ENCODE measurements at places on chromosomes 5 and 9.

GRCh38 chr5:165502893-165503691, 1997.7 kb downstream of the MAT2B start:
- no peak for DNase-seq

DNA sequence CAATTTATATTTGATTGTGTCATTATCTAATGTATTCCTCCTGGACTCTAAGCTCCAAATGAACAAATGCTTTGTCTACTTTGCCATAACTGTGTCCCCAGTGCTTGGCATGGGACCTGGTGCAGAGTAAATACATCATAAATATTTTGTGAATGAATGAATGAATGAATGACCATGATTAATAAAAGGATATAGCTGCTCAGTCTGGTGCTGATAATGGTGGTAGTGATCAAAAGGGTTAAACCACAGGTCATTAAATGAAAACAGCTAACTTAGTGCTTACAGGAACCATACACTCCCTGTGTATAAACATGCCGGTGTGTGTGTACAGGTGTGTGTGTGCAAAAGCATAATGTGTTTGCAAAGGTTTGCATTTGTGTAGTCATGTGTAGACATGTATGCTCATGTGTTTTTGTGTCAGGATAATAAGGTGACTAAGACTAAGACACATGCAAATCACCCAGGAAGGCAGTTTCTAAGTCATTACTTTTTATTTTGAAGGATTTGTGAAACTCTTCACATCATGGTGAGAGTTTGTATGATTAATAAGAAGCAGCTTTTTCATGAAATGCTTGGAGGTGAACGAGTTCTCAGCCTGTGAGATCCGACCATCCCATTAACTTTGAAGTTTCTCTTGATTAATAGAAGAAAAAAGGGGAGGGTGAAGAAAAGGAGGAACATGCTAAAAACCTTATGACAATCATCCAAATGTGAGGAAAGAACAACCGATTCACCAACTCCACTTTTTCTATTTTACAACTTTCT, 24.6 kb downstream of the SPARC start:
- no peak for DNase-seq

DNA sequence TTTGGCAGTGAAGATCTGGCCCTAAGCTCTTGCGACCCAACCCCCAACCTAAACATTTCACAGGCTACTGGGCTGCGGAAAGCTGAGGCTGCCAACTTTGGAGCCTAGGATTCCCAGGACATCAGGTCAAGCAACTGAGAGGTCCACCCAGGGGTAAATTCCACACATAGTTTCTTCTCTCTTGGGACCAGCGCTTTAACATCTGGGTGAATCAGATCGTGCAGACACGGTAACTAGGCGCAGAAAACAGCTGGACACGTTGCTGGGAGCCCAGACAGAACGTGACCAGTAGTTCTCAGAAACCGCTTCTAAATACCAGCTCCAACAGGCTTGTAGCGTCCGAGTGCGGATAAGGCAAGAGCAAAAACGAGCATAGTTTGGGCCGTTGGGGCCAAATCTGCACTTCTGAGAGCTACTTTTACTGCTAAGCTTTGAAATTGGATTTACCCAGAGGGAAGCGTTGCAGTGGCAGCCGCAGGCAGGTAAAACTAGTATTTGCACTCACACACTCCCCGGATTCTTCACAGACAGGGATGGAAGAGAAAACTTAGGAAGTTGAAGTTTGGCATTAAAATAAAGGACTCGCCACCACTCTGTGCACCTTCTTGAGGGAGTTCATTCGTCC, 11.8 kb downstream of the ITGA1 start:
- no peak for DNase-seq

GRCh38 chr5:139765409-139766217, 30.0 kb upstream of the PSD2 start:
- DNase-seq, result peak; percentile 72

- DNase-seq, result no peak
Observed at GRCh38 chr5:118875131-118875530, 113.2 kb downstream of the DTWD2 start.

GRCh38 chr9:23120630-23121029, 674.0 kb downstream of the DMRTA1 start:
- no peak for DNase-seq

GRCh38 chr9:107907715-107908114, 418.1 kb upstream of the KLF4 start:
- no peak for DNase-seq

DNA sequence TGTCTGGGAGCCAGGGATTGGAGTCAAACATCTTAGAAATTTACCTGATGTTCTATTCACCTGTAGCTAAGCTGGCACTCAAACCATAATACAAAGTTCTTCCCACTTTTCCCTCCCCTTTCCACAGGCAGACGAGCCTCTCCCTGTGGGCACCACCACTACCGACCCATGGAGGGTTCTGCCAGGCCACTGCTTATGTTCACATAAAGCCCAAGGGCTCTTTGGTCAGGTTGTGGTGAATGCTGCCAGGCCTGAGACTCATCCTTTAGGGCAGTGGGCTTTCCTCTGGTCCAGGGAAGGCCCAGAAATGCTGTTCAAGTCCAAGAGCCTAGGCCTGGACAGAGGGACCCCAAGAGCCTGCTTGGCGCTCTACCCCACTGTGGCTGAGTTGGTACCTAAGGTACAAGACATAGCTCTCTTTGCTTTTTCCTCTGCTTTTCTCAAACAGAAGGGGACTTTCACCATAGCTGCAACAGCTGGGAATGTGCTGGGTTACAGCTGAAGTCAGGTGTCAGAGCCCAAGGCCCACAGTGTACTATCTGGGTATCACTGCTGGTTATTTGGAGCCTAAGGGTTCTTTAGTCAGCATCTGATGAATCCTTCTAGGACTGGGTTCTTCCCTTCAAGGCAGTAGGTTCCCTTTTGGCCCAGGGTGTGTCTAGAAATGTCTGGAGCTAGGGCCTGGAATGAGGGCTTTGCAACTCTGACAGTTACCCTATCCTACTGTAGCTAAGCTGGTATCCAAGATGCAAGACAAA, 620.1 kb downstream of the TLE1 start:
- no peak for DNase-seq

DNA sequence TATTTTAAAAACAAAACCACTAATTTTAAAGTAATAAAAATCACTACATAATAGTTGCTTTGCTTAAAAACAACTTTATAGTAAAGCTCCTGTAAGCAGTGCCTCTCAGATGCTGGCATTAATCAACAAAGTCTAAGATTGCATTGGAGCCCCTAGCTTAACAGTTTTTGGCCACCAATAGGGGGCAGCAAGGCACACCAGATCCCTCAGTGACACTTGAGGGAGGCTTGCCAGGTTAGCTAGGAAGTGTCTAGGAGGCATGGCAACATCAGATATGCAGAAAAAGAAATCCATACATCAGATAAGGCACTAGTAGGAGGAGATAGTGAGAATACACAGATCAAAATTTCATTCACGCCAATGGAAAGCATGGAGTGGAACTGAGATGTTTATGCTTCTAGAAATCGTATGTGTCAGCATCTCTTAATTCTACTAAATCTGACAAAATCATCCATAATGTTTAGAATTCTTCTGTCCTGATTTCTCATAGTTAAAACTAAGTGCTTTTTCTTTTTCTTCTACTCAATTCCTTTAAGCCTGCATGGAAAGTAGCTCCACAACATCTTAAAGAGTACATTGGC, 73.6 kb upstream of the PAM start:
- no peak for DNase-seq

- no peak for DNase-seq
Observed at GRCh38 chr5:92637247-92637646, 943.8 kb downstream of the NR2F1-AS1 start.

DNA sequence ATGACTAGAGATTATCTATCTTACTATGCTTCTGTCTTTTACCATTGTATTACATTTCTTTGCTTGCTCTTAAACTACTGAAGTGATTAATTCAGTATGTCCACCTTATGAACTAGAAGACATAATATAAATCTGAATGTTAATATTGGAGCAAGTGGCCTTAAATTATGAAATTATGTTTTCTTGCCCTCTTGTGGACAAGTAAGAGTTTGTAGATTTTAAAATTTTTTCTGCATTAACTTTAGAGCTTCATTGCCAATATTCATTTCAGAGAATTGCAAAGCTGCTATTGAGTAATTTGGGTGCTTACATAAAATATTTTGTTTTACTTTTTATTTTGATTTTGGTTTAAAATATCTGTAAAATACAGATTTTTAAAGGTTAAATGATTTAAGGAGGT, 55.3 kb downstream of the RANBP17 start:
- DNase-seq, result no peak

DNA sequence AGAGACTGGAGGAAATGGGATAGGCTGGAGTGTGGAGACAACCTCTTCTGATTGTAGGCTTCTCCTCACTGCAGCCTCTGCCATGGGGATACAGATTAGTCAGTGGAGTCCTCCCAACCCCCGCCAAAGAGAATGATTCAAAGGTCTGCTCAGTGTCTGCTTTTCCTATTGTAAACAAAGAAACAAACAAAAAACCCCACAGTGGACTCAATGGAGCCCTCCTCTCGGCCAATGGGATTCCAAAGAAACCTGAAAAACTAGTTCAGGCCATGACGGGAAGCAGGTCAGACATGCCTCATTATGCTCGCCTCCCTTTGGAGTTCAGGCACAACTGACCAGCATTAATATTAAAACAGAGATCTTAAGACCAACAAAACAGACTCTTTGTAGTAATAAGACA, 85.8 kb downstream of the SEC61B start:
- no peak for DNase-seq

DNA sequence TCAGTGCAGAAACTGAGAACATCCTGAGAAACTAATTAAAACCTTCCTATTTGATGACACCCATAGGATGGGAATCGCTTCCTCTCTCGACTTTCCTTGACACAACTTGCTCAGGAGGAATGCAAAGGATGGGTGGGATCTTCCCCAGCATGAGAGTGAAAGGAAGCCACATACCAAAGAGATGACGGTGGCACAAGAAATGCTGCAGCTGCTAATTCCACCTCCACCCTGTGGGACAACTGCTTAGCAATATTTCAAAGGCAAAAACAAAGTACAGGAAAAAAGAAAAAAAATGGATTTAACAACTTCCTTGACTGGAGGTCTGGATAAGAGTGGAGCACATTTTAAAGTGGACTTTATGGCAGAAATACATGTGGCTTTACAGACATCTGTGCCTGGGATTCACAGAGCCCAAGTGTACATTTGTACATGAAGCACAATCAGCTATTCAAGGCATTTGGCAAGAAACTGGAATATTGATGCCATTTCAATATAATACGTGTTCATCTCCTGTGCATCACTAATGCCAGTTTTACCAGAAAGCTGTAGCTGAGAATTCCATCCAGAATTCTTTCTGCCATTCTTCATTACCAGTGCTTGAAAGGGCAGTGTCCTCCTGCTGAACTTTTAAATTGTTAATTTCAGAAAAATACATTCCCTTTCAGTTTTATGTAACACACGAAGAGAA, 359.2 kb upstream of the ACTBL2 start:
- no peak for DNase-seq

GRCh38 chr9:34185778-34186551, 7.1 kb downstream of the UBAP1 start:
- no peak for DNase-seq

DNA sequence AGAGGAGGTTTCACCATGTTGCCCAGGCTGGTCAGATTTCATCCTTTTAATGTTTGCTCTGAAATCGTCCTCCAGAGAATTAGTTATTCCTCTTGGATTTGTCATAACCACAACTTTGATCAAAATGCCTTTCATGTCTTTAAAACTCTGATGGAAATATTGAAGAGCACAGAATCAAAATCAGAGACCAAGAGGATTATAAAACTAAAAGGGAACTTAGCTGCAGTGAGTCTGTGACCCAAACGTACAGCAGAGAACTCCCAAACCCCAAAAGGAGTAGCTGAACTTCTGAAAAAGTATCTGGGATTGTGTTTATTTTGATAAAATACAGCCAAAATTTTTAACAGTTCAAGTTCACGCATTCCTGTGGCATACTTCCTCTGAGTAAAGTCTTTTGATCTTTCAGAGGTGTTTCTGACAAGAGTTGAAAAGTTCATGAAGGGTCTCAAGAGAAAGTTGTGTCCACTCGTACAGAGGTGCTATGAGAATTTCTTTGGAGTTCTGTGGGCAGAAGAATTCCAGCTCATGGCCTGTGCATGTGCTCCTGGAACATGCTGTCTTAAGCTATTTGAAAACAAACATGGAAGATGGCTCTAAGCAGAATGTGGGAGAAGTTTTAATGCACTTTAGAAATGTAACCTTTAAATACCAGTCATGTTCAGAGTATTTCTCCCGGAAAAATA, 124.0 kb downstream of the ESM1 start:
- no peak for DNase-seq

GRCh38 chr9:38372762-38373619, 19.5 kb upstream of the ALDH1B1 start:
- no peak for DNase-seq

DNA sequence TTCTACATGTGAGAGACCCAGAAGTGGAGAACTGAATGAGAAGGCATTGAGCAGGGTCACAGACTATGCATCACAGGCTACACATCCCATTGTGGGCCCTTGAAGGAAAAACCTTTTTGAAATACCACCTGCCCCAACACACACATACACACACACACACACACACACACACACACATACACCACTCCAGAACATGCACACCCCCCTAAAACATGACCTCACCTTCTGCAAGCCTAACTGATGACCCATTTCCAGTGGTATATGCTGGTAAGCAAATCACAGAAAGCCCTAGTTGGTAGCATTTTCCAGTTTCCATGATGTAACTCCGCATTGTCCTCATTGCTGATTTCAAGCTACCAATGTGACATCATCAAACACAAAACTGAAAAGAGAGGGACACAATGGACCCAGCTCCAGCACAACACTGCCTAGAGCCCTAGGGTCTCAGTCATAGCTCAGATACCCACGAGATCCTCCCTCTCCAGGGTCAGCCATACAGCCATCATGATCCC, 36.4 kb downstream of the THBS4 start:
- no peak for DNase-seq

DNA sequence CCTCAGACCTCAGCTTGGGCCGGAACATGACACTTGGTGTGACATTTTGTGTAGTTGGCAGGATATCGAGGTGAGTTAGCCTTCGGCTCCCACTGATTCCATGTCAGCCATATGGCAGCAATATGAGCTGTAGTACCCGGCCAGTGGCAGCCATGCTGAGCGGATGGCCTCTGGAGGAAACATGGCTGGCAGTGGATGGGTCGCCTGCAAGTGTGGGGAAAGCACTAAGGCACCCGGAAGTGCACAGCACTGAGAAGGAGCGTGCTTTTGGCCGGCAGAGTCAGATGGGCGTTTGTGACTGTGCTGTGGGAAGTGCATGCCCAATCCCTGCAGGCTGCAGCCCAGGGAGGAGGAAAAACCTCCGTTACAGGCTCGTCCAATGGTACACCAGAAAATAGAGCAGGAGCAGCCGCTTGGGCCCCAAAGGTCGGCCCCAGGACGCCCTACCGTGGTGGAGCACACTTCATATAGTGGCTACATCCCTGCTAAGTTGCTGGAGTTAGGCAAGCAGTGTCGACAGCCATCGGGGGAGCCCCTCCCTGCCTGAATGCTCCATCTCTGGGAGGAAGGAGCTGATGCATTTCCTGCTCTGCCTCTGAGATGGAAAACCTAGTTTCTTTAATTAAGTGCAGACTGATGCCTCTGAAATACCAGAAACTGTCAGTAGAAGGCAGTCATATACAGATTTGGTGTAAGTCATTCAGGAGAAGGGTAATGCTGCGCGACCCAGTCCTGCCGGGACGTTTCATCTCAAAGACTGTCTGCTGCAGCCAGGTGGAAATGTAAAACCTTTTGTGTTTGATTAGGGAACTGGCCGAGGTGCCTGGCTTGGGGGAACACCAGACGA, 2185.8 kb upstream of the ACO1 start:
- DNase-seq, result no peak

Measured in bone marrow (tissue), 2 donors.